CD4-positive, CD25-positive, alpha-beta regulatory T cell (primary cell): ENCODE measurements at places on chromosomes 2 and 18. TPM values are rescaled to one million over a fixed set of nuclear protein-coding genes. Genes with fewer than 3 reads are reported as not detected.

FOXD4L1 gene
- 0.32 TPM for polyA plus RNA-seq

ONECUT2 gene
- not detected for polyA plus RNA-seq

SLC8A1 gene
- polyA plus RNA-seq = 0.22 TPM

TRAF3IP1 gene
- 3.5 TPM for polyA plus RNA-seq

DSG4 gene
- not detected for polyA plus RNA-seq

ERFE gene
- 0.29 TPM for polyA plus RNA-seq

ANKRD36B gene
- 15.6 TPM for polyA plus RNA-seq

C1GALT1C1L gene
- 0.15 TPM for polyA plus RNA-seq

GALM gene
- 53.7 TPM for polyA plus RNA-seq

TOGARAM2 gene
- polyA plus RNA-seq = 2.4 TPM

GALNT13 gene
- polyA plus RNA-seq = not detected

CKAP2L gene
- polyA plus RNA-seq = 0.95 TPM

IL36B gene
- not detected for polyA plus RNA-seq

ITGB6 gene
- not detected for polyA plus RNA-seq

TNFAIP6 gene
- not detected for polyA plus RNA-seq

ZSWIM2 gene
- polyA plus RNA-seq = not detected

CPLX4 gene
- polyA plus RNA-seq = not detected

SERPINB3 gene
- polyA plus RNA-seq = not detected

SNED1 gene
- 5.6 TPM for polyA plus RNA-seq

AFF3 gene
- 1.3 TPM for polyA plus RNA-seq

HOXD11 gene
- not detected for polyA plus RNA-seq

DUSP2 gene
- polyA plus RNA-seq = 30.8 TPM

DPP10 gene
- polyA plus RNA-seq = not detected

GLI2 gene
- not detected for polyA plus RNA-seq

AGXT gene
- polyA plus RNA-seq = not detected

FBXO41 gene
- polyA plus RNA-seq = 1.0 TPM

ANKRD44 gene
- 69.6 TPM for polyA plus RNA-seq

LIMS3 gene
- 3.2 TPM for polyA plus RNA-seq

INHA gene
- not detected for polyA plus RNA-seq
